ENCODE measurements at places on chromosomes 13 and 19.

- no peak for DNase-seq
- H3K36me3 ChIP-seq: peaks cover 3% of the 10 kb centered on the region
- H3K27me3 ChIP-seq: no peaks in the 10 kb centered on the region
- no peak overlapping the region for H3K4me3 ChIP-seq
- no peak overlapping the region for H3K27ac ChIP-seq
- peaks cover 12% of the 10 kb centered on the region for H3K4me1 ChIP-seq
Observed at GRCh38 chr13:94329754-94330551, 149.5 kb downstream of the DCT start.

GRCh38 chr13:110657196-110657595 is 41.9 kb downstream of the NAXD start:
- peaks cover 48% of the 10 kb centered on the region for H3K36me3 ChIP-seq
- H3K27ac ChIP-seq: peak overlapping the region; percentile 84
- no peaks in the 10 kb centered on the region for H3K27me3 ChIP-seq
- no peak overlapping the region for H3K4me3 ChIP-seq
- DNase-seq: no peak

DNA sequence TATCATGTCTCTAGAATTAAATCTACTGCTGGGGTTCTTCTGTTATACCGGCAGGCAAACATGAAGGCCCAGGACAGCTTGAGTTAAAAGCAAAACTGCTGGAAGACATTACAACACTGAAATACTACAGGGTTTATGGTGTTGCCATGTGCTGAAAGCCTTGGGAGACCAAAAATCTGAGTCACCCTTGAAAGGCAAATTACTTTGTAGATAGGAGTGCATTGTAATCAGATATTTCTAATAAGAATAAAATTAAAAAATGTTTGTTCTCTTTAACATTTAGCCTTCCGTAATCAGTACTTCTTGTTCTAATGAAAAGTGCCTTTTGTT is 181.3 kb downstream of the PCDH9 start:
- no peak overlapping the region for H3K4me3 ChIP-seq
- H3K27me3 ChIP-seq: no peaks in the 10 kb centered on the region
- H3K36me3 ChIP-seq: no peaks in the 10 kb centered on the region
- DNase-seq: no peak

- peaks cover 3% of the 10 kb centered on the region for H3K27me3 ChIP-seq
- H3K4me3 ChIP-seq: no peak overlapping the region
- peaks cover 2% of the 10 kb centered on the region for H3K36me3 ChIP-seq
- no peak overlapping the region for H3K27ac ChIP-seq
Observed at GRCh38 chr19:46579361-46579879, 21.7 kb upstream of the CALM3 start.

- H3K27me3 ChIP-seq: no peaks in the 10 kb centered on the region
- no peak overlapping the region for H3K27ac ChIP-seq
- no peak for DNase-seq
Observed at GRCh38 chr13:85367887-85368286, 431.3 kb downstream of the SLITRK6 start.

- H3K4me1 ChIP-seq: peaks cover 1% of the 10 kb centered on the region
- no peaks in the 10 kb centered on the region for H3K27me3 ChIP-seq
- no peak for DNase-seq
- H3K36me3 ChIP-seq: no peaks in the 10 kb centered on the region
- H3K27ac ChIP-seq: no peak overlapping the region
Observed at GRCh38 chr13:34411177-34411576, 530.9 kb upstream of the NBEA start.

DNA sequence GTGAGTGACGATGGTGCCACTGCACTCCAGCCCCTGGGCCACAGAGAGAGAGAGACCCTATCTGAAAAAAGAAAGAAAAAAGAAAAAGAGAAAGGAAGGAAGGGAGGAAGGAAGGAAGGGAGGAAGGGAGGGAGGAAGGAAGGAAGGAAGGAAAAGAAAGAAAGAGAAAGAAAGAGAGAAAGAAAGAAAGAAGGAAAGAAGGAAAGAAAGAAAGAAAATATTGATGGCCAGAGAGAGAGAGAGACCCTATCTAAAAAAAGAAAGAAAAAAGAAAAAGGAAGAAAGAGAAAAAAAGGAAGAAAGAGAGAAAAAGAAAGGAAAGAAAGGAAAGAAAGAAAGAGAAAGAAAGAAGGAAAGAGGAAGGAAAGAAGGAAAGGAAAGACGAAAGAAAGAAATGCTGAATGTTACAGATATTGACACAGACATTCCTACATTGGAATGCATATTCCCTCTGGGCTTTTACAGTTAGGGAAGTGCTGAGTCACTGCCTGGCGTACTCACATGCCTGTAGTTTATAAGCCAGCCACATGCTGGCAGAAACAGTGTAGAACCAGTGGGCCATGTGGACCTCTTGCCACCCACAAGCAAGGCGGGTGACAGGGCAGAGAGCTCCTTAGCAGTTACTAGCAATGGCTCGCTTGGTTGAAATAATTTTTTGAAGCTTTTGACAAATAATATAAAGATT is 34.6 kb upstream of the SLC46A3 start:
- H3K4me3 ChIP-seq: no peak overlapping the region
- H3K36me3 ChIP-seq: no peaks in the 10 kb centered on the region

DNA sequence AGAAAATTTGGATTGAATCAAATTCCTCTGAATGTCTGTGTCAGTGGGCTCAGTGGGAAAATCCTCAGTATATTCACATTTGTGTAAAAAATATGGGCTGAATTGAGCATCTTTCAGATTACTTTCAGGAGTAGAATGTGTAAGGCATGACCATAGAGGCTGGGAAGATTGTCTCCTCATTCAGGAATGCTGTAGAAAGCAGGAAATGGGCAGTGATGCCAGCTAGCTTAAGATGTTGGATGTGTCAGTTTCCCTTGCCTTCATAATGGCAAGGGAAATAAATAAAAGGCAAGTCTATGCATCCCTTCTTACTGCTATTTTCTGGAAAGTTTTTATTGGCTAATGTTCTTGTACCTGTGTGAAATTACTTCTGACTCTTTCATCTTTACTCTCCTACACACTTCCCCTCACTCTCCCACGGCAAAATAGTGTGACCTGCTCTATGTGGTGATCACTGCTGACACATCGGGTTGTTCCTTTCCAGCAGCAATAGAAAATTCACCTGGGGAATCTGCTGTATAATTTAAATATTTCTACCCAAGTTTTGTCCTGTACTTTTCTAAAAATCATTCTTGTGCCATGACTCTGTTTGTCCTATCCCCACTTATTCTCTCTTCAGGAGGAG is 103.2 kb downstream of the LMO7 start:
- H3K36me3 ChIP-seq: peaks cover 5% of the 10 kb centered on the region
- DNase-seq: no peak
- H3K27me3 ChIP-seq: no peaks in the 10 kb centered on the region
- peaks cover 7% of the 10 kb centered on the region for H3K4me1 ChIP-seq
- peak overlapping the region; percentile 43 for H3K27ac ChIP-seq

DNA sequence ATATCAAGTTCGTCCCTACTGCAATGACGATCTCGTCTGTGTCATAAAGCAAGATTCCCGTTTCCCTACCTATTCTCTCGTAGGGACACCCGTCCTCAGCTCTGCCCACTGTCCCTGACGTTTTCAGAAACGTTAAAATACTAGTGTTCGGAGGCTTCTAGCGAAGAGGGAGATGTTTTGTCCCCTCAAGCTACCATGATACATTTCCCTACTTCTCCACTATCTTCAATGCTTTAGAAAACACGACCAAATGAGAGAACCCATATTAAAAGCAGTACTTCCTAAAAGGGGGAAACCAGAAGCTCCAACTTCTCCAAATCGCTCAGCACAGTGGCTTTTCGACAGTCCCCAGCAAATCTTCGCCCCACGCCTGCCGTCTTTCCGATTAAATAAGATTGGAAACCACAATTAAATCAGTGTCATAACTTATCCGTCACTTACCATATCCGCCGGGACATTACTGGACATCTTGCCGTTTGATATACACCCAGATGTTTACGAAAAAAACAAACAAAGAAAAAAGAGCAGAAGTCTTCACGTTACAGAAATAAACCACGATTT is 1.3 kb downstream of the UBL3 start:
- H3K27ac ChIP-seq: peak overlapping the region; percentile 97
- H3K4me1 ChIP-seq: peaks cover 43% of the 10 kb centered on the region
- no peak for DNase-seq
- H3K27me3 ChIP-seq: no peaks in the 10 kb centered on the region

GRCh38 chr19:8611391-8611876 is 919 bp upstream of the ADAMTS10 start:
- H3K27me3 ChIP-seq: peaks cover 8% of the 10 kb centered on the region
- peaks cover 16% of the 10 kb centered on the region for H3K4me1 ChIP-seq
- peaks cover 4% of the 10 kb centered on the region for H3K36me3 ChIP-seq
- no peak for DNase-seq

- no peak for DNase-seq
- H3K27ac ChIP-seq: no peak overlapping the region
- no peak overlapping the region for H3K4me3 ChIP-seq
- H3K36me3 ChIP-seq: peaks cover 30% of the 10 kb centered on the region
- H3K27me3 ChIP-seq: no peaks in the 10 kb centered on the region
Observed at GRCh38 chr19:15426485-15427349, 7.9 kb upstream of the AKAP8L start.

DNA sequence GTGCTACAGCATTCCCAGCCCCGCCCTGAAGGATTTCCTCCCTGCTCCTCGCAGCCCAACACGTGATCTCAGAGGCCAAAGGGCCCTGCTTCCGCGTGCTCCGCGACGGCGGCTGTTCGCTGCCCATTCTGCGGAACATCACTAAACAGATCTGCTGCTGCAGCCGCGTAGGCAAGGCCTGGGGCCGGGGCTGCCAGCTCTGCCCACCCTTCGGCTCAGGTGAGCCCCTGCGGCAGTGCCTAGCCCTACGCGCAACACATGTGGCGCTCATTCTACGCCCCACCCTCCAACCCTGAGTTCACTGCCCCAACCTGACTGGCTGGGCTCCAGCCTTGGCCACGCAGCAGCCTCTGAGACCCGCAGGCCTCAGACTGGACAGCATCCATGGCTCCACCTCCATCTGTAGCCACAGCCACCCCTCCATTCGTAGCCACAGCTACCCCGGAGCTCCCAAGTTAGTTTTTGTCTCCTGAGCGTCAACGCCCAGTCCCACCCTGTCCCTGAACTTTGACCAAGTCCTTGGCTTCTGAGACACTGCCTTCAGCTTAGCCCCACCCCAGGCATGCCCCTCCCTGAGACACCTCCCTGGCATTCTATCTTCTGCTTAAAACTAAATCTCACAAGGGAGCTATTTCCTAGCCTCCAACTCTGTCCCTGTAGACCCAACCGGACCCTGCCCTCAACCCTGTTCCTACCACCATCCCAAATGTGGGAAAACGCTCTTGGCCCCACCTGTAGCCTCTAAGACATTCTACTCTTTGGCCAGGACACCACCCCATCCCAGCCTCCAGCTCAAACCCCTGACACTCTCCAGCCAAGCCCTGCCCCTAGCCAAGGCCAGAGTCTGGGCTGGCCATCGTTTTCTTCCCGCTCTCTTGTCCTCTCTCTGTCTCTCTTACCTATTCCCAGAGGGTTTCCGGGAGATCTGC is 6.4 kb downstream of the LTBP4 start:
- no peak overlapping the region for H3K27ac ChIP-seq
- peaks cover 90% of the 10 kb centered on the region for H3K27me3 ChIP-seq
- no peak overlapping the region for H3K4me3 ChIP-seq

GRCh38 chr19:7679771-7680605 is 645 bp upstream of the TRAPPC5 start:
- no peak for DNase-seq
- peak overlapping the region; percentile 66 for H3K4me3 ChIP-seq

Data from progenitor cell of endocrine pancreas (in vitro differentiated cells).